Amniotic stem cell (primary cell): ENCODE measurements at places on chromosomes 12 and 14.

DNA sequence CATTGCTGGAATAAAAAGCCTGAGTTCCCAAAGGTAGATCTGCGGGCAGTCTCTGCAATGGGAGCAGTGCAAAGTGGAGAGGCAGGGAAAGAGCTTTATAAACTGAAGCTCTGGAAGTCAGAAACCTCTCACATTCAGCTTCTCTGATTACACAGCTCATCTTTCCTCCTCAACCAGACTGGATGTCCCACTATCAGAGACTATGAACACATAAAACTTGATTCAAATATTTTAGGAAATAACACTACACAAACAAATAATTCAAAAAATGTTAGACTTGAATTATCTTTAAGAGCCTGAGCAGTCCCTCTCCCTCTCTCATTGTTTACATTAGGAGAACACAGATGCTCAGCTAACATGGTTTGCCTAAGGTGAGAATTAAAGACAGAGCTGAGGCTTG, 72.9 kb downstream of the DENND5B start:
- DNase-seq = no peak

GRCh38 chr14:94934276-94934810, 164.4 kb upstream of the GSC start:
- DNase-seq = no peak

GRCh38 chr14:60485057-60485597, 736 bp downstream of the C14orf39 start:
- no peak for DNase-seq

DNA sequence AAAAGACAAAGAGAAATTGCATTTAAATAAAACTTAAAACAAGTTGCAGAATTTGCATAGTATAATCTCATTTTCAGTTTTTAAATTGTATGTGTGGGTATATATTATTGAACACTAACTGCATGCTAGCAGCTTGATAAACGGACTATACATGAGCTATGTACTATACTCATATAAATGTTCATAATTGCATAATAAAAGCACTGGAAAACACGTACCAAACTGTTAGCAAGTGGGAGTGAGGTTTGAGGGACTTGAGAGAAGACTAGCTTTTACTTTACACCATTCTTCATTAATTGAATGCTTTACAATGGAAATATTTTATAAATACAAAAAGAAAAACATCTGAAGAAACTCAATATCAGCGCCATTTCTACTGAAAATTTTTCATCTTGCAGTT, 32.2 kb upstream of the MDM1 start:
- DNase-seq = no peak

DNA sequence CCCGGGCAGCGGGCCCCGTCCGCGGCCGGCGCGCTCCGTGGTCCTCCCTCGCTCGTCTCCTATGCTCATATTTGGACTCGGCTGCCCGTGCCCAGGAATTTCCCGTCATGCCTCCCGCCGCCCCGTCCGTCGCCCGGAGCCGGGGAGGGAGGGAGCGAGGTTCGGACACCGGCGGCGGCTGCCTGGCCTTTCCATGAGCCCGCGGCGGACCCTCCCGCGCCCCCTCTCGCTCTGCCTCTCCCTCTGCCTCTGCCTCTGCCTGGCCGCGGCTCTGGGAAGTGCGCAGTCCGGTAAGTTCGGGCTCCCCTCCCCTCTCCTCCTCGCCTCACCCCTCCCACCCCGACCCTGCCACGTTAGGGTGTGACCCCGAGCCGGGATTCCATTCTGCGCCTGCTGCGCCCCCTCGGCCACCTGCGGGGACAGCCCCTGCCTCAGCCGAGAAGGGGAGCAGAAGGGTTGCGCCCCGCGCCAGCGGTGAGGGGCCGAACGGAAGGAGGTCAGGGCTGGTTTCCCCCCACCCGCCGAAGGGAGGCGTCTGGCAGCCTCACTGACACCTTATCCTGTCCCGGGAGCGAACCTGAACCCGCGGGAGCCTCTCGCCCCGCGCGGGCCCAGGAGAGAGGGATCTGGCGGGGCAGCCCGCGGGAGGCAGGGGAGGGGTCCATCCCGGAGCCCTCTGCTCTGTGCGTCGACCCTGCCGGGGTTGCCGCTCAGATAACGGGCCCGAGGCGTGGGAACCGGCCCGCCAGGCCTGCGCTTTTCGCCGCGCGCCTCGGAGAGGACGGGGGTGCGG, at the start of gene MSRB3:
Gene MSRB3 (plus strand): TSS at position 108 of the 793 bp plus-strand sequence. CDS start 29,897 bp downstream, outside the sequence.
- peak; percentile 77 for DNase-seq

GRCh38 chr12:107196681-107197080, 103.3 kb upstream of the CRY1 start:
- DNase-seq = no peak

DNA sequence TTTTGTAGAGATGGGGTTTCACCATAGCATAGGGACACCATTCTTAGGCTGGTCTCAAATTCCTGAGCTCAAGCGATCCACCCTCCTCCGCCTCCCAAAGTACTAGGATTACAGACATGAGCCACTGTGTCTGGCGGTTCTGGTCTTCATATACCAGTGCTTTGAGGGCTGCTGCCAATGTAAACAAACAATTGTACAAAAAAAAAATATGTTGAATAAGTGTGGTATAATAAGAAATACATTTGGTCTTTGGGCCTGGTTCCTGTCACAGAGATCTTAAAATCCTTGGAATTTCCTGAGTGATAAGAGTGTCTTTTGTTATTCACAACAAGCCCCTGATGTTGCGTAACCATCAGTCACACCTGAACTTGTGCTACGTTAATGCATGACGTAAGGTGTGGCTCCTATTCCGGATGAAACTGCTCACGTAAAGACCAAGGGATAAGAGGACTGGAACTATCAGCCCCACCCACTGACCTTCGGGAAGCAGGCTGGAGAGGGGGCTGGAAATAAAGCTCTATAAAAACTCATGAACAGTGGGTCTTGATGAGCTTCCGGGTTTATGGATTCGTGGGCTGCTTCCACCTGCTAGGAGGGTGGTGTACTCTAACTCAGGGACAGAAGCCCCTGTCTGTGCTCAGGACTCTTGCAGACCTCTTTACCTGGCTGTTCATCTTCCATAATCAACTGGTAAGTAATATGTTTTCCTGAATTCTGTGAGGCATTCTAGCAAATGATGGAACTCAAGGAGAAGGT, 16.5 kb upstream of the RIMKLB start:
- DNase-seq = no peak

- no peak for DNase-seq
These were observed 1.0 kb upstream of the RIC8B start for GRCh38 chr12:106773286-106774004.

DNA sequence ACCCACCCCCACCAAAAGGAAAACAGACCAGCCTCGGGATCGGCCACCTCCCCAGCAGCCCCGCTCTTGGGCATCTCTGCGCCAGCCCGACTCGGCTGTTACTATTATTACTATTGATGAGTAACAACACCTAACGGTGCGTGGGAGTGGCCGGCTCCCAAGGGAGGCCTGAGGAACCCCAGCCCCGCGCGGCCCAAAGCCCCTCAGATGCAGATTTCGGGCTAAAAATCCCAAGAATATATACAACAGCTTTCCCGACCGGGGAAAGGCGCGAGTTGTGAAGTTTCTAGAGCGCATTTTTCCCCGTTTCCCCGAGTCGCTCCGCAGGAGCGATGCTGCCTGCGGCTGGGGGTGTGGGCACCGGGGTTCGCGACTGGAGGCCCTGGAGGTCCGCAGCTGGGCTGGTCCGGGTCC, 565 bp downstream of the NT5DC3 start:
- DNase-seq = no peak

GRCh38 chr12:5017638-5018348, 25.9 kb upstream of the KCNA5 start:
- no peak for DNase-seq

GRCh38 chr12:94191811-94192210, 43.4 kb downstream of the PLXNC1 start:
- no peak for DNase-seq
